A549 treated with CORT108297 at 1 μM for 4 hours (cell line): ENCODE measurements at places on chromosomes 3 and 15. TPM values are rescaled to one million over a fixed set of nuclear protein-coding genes. Genes with fewer than 3 reads are reported as not detected.

Gene GPR27
- 2.7 to 3.6 TPM (median 3.1 TPM) in 5 replicates for total RNA-seq

Gene CLDN18
- not detected in 5 replicates for total RNA-seq

Gene SLC6A11
- 0.04 to 0.09 TPM (median 0.07 TPM) in 5 replicates for total RNA-seq

Gene SLC24A5
- not detected in 5 replicates for total RNA-seq

Gene INAFM2
- 5.0 to 5.8 TPM (median 5.6 TPM) in 5 replicates for total RNA-seq

Gene SLC22A14
- 0.03 to 0.07 TPM (median 0.03 TPM) in 3 of 5 replicates, not detected in the others for total RNA-seq

Gene EIF4G1
- total RNA-seq: 247 to 263 TPM (median 260 TPM) in 5 replicates

Gene NOX5
- 0.10 to 0.30 TPM (median 0.24 TPM) in 5 replicates for total RNA-seq

Gene ACKR2
- 0.05 to 0.13 TPM (median 0.07 TPM) in 3 of 5 replicates, not detected in the others for total RNA-seq

Gene TUSC7
- not detected in 5 replicates for total RNA-seq

Gene CCR9
- total RNA-seq: not detected in 5 replicates

Gene TIMP4
- 10.1 to 13.8 TPM (median 12.3 TPM) in 5 replicates for total RNA-seq

Gene KCNMB2
- total RNA-seq: not detected in 5 replicates

Gene PTX3
- total RNA-seq: 0.59 to 1.2 TPM (median 1.1 TPM) in 5 replicates

Gene GDPGP1
- 4.2 to 5.6 TPM (median 4.8 TPM) in 5 replicates for total RNA-seq

Gene GBE1
- total RNA-seq: 23.6 to 31.0 TPM (median 27.3 TPM) in 5 replicates

Gene ZNF860
- 1.0 to 1.7 TPM (median 1.2 TPM) in 5 replicates for total RNA-seq
